ENCODE measurements at places on chromosomes 6 and 20.

DNA sequence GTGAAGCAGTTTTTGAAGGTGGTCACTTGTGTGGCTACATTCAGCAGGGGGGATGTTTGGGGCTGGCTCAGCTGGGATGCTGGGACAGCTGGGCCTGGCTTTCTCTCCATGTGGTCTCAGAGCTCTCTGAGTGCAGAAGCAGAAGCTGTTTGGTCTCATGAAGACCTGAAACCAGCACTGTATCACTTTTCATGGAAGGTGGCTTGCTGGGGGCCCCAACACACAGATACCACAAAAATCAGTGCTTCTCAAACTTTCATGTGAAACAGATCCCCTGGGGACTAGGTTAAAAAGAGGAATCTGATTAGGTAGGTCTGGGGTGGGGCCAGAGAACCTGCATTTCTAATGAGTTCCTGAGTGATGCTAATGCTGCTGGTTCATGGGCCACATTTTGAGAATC is 347.3 kb downstream of the DHX35 start:
- DNase-seq: no peak

GRCh38 chr20:45934046-45934585 is 367 bp upstream of the PCIF1 start:
- no peak for DNase-seq

- DNase-seq: no peak
Observed at GRCh38 chr6:101085327-101085726, 204.2 kb upstream of the ASCC3 start.

GRCh38 chr6:106739387-106739786 is 110.0 kb downstream of the QRSL1 start:
- DNase-seq: peak; percentile 17

DNA sequence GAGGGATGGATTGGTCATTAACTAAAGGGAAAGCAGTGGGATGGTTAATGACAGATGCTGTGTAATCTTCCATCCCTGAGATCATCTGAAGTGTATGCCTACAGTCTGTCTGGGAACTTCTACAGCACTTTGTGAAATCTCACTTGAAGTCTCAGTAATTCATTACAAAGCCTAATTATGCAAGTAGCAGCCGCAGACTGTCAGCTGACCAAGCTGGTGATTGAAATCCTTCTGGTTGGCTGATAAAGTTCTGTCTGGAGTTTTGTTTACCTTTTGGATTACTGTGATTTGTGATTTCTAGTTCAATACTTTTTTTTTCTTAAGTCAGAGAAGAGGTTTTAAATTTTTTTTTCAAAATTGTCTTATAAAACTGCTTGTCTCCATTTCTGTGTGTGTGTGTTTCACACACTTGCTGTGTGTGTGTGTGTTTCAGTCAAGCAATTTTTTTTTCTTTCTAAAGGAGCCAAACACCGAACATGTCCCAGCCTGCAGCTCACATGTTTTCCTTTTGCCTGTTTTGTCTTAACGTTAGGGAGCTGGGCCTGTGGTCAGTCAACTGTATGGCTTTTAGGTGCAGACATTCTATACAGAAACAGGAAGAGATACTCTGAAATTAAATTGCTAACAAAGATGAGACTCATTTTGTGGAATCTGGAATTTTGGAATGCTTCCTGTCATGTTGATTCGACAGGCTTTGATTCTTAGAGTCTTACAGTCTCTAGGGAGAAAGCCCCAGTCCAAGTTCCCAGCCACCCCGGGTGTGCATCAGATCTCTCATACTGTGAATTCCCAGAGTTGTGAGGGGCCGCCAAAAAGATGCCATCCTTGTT is 28.5 kb upstream of the ADGRF4 start:
- peak; percentile 13 for DNase-seq

- no peak for DNase-seq
Observed at GRCh38 chr6:93858213-93858612, 438.9 kb upstream of the EPHA7 start.

DNA sequence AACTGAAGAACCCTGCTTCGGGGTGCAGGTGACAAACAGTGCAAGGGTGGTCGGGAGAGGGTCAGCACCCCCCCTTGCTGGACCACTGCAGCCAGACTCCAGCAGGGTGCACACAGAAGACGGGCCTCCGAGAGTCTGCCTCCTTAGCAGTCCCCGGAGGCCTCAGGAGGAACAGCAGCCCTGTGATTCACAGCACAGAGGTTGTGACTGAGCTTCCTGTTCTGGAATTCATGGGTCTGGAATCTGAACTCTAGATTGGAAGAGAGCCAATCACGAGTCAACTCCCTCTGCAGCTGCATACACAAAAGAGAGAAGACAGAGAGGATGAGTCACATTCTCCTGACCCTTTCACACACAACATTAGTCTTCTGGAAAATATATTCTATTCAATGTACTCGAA is 249.0 kb upstream of the OPRM1 start:
- peak; percentile 8 for DNase-seq

GRCh38 chr20:23658989-23659609 is 21.3 kb upstream of the CST3 start:
- DNase-seq: no peak

DNA sequence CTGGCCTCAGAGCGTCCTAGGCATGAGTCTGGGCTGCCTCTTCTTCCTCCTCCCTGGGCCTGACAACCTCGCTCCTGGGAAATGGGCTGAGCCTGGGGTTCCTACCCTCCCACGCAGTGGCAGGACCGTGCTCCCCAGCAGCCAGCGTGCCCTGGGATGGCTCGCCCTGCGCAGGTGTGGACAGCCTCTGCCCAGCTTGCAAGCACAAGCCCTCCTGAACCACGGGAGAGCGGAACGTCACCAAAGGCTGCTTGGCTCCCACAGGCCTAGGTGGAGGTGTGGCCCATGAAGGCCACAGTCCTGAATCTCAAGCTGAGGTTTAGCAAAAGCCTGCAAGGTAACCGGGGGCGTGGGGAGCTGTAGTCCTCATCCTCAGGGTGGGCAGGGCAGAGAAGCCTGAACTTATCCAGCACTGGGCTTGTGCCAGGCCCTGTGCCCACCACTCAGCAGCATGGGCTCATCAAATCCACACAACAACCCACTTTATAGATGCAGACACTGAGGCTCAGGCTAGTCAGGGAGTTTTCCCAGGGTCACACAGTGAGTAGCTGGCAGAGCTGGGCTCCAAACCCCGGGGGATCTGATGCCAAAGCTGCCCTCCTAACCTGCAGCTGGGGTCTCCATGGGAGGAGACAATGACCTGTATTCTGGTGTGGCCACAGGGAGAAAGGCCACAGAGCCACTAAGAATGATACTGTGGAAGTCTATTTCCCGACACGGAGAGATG is 25.3 kb downstream of the RBM38 start:
- no peak for DNase-seq

GRCh38 chr6:1840491-1841121 is 230.9 kb downstream of the FOXC1 start:
- DNase-seq: no peak

DNA sequence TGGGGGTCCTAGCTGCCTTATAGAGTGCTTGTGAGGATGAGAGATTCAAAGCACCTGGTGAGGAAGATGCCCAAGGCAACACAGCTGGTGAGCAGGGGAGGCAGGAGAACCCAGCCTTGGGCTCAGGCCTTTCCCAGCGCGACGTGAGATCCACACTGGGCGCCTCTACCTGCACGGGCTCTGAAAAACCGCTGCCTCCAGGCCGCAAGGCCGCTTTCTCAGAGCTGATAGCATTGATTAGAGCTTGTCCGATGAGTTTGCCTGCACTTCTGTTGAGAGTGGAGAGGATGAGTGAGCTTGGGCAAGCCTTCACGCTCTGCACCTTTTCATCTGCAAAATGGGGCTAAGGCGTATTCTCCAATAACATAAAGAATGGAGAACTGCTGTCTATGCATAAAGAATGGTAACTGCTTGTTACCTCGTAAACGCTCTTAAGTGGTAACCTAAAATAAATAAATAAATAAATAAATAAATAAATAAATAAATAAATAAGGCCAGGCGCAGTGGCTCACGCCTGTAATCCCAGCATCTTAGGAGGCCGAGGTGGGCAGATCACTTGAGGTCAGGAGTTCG is 916 bp downstream of the PABPC1L start:
- no peak for DNase-seq

DNA sequence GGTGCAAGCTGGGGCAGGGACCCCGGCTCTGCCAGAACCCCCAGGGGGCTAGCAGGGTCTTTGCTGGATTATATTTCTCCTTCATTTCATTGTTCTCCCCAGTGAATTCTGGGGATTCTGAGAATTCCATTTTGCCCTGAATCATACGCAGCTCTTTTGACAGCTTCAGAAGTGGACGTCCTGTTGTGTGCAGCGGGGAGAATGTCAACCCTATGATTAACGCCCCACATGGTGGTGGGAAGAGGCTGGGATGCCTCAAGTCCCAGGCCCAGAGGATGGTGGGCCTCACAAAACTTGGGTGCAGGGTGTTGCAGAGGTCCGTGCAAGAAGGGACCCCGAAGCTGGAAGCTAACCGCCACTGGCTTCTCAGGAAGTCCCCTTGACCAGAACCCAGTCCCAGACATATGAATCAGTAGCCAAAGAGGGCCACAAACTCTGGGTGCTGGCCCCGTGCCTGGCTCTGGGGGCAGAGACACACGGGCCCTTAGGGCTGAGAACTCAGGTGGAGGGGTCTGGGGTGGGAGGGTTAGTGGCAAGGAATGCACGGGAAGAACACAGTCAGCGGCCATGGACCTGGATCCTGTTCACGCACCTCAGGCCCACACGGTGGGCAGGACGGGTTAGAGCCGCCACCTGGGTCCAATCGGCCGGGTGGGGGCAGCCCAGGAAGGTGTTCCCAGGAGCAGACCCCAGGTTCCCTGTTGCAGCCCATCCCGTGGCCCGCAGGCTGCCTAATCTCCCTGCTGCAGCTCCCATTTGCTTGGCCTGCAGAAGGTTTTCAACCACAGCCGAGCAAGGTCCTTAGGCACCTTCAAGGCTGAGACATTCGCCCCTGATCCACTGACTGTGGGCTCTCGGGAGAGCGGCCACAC is 51.2 kb downstream of the YTHDF1 start:
- DNase-seq: no peak

- DNase-seq: no peak
Observed at GRCh38 chr6:142822842-142823241, 122.1 kb downstream of the HIVEP2 start.

DNA sequence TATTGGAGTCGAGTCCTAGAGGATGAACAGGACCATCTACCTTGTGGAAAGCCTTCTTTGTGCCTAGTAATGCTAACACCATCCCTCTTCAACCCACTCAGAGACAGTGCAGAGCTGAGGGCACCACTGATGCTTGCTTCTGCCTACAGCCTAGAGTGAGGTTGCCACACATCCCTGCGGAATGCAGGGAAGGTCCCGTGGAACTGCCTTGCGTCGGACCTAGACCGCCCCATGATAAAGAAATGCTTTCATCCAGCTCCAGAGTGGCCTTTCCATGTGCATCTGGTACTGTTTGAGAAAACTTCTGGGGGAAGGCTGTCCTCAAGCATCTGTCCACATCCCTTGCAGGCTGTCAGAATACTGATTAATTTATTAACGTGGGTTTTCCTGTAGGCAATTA is 168.4 kb downstream of the PHACTR1 start:
- peak; percentile 19 for DNase-seq

GRCh38 chr6:139572001-139572400 is 197.6 kb upstream of the CITED2 start:
- no peak for DNase-seq

- DNase-seq: no peak
Observed at GRCh38 chr6:163702736-163703135, 288.2 kb downstream of the QKI start.

DNA sequence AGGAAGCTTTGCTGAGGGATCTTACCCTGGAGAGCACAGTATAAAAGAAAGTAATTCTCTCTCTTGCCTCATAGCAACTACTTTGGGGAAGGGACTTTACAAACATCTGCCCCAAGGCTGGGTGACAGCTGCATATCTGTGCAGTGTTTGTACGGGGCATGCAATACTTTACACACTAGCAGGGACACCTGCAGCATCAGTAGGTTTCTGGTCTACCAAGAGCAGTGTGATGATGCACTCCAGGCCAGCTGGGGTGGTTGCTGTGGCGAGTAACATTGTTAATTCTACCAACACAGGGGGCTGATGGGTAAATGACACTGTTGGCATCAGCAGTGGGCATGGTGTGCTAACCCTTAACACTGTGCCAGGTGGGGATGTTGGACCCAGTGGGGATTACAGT is 48.0 kb downstream of the ADTRP start:
- no peak for DNase-seq

GRCh38 chr6:150830439-150831165 is 34.9 kb upstream of the MTHFD1L start:
- DNase-seq: peak; percentile 67

- peak; percentile 68 for DNase-seq
Observed at GRCh38 chr6:80214436-80215022, 108.1 kb downstream of the BCKDHB start.

DNA sequence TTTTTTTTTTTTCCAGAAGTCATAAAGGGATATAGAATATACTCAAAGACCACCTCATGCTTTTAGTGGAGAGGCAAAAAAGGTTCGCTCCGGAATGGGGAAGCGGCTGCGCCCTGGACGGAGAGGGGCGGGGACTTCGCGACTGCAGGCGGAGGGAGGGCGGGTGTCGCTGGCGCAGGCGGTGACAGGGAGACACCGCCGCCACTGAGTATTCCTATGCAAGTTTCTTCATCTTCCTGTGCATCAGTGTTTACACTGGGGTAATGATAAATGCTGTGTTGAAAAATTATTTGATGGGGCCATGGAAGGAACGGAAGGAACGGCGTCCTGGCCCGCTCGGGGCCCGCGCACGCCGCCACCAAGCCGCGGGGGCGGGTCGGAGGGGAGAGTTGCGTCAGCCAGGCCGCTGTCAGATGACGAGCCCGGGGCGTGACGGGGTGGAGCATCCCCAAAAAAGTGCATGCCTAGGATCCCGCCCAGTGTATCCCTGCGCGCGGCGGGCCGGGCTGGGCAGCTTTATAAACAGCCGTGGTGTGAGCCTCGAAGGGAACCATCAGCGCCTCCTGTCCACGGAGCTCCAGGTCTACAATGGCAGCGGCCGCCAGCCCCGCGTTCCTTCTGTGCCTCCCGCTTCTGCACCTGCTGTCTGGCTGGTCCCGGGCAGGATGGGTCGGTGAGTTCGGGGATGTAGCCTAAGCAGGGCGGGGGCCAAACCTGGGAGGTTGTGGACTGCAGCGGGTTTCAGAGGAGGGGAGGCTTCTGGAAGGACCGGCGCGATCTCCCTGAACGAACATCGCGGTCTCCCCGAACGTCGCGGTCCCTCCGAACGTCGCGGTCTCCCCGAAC is at the start of gene ULBP1:
TSS of gene ULBP1 (plus strand) at position 482 of the 846 bp plus-strand sequence. CDS start at position 589, 107 bp downstream.
- peak; percentile 94 for DNase-seq

DNA sequence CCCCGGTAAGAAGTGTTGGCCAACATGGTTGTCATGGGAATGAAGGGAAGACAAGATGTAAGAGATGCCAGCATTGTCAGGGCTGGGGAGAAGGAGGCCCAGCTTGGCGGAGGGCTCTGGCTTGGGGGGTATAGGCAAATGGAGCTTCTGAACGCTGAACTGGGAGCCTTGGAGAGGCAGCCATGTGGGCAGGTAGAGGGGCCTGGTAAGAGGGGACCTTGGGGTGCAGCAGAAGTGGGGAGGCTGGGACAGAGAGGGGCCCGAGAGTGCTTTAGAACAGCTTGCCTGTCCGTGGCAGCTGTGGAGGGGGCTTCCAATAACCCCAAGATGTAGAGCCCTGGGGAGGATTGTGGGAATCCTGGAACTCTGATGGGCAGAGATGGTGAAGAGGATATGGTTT is 3.0 kb downstream of the SLC22A1 start:
- DNase-seq: no peak

All from AG10803 (cell line).